ENCODE measurements at places on chromosomes 6 and 20. TPM values are rescaled to one million over a fixed set of nuclear protein-coding genes. Genes with fewer than 3 reads are reported as not detected.

- DNase-seq = no peak
Measured at GRCh38 chr6:40500227-40500626, 86.9 kb downstream of the LRFN2 start.

DNA sequence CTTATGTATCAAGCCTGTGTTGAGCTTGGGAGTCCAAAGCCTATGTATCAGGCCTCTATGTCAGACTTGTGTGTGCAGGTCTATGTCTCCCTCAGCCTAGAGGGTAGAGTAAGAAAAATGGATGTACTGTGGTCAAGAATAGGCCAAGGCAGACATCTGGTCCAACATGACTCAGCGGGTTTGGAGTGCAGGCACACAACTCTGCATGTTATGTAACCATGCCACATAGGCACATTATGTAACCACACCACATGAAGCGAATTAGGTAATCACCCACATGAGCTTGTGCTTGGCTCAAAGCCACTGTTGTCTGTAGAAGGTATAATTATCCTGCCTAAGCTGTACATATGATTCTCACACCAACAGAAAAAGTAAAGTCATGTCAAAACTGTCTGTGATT, 1190.5 kb upstream of the EYS start:
- DNase-seq = no peak

DNA sequence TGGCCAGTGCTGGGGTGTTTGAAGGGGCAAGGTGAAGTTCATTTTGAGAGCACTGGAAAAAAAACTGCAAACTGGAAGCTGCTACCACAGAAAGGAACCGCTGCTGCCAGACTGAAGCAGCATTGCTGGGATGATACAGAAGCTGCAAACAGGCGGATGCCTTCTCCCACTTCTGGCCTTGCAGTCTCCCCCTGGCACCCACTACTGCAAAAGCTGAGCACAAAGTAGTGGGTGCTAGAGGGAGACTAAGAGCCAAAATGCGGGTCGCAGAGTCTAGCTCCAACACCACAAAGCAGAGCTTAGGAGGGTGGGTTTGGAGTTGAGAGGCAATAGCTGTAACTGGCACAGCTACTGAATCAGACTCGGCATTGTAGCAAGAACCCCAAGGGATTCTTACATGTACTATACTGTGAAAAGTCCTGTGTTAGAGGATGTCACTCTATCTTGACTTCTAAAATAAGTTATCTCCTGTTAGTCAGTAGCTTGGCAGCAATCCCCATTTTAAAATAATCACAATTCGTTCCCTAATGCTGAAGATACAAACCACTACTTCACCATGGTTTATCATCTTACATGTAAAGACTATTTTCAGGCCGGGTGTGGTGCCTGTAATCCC, 44.0 kb upstream of the COL21A1 start:
- DNase-seq = no peak

DNA sequence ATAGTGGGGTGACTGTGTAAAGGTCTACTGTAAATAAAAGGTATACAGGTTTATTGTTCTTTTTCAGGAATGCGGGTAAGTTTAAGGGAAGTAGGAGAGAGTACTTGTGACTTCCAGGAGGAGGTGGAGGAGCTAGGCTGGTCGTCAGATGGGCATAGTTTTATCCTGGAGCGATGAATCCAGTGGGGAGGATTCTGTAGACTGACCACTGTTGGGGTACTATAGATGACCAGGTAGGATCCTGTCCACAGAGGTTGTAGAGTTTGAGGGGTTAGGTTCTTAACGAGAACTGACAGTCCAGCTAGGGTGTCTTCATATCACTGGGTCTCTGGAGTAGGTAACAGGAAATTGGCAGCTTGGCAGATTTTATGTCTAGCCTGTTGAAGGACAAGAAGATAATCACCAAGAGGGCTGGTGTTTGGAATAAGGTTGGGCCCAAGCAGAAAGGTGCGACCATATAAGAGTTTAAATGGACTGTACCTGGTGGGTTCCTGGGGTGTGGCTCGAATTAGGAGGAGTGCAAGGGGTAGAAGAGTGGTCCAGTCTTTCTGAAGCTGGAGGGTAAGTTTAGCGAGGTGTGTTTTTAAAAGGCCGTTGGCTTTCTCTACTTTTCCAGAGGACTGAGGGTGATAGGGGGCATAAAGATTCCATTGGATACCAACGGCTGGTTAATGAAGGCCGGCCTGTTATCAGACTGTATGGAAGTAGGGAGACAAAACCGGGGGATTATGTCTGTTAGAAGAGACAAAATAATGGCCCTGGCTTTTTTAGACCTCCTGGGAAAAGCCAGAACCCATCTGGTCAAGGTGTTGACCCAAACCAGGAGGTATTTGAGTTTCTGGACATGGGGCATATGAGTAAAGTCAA, 751.3 kb upstream of the ADGRB3 start:
- DNase-seq = no peak

GRCh38 chr6:72963946-72964345, 261.4 kb downstream of the KHDC1L start:
- no peak for DNase-seq

The CENPQ gene
- 5.8 TPM for total RNA-seq

The TBX18 gene
- 3.7 TPM for total RNA-seq

All from glomerular endothelial cell (primary cell).